ENCODE measurements at places on chromosomes 1 and 21.
A peak's percentile ranks its signal among the peaks of the same experiment; 100 is the strongest.

- DNase-seq: peak; percentile 65
Observed at GRCh38 chr1:107057197-107058133, 991 bp downstream of the PRMT6 start.

GRCh38 chr1:116218922-116219321 is 107.7 kb downstream of the MAB21L3 start:
- DNase-seq: no peak

DNA sequence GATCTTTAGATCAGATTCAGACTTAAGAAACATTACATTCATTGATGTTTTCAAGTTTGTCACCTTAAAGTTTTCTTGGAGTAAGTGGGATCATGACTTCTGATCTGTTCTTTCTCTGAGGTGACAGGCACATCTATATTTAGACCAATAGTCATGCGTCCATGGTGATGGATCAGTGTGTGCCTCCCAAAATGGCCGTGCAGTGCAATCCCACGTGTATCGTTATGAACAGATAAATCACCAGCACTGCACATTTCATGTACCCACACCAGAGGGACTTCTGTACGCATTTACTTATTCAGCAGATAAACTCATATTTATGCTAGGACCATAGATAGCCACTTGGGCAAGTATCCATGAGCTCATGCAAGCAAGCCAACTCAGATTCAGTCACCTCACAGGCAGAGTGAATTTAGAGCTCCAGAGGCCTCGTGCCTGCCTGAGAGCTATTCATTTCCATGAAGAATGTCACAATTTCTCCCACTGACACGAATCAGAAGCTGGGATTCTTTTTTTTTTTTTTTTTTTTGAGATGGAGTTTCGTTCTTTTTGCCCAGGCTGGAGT is 13.9 kb upstream of the WDR26 start:
- DNase-seq: no peak

GRCh38 chr1:6450943-6451373 is 15.0 kb downstream of the TNFRSF25 start:
- DNase-seq: no peak

DNA sequence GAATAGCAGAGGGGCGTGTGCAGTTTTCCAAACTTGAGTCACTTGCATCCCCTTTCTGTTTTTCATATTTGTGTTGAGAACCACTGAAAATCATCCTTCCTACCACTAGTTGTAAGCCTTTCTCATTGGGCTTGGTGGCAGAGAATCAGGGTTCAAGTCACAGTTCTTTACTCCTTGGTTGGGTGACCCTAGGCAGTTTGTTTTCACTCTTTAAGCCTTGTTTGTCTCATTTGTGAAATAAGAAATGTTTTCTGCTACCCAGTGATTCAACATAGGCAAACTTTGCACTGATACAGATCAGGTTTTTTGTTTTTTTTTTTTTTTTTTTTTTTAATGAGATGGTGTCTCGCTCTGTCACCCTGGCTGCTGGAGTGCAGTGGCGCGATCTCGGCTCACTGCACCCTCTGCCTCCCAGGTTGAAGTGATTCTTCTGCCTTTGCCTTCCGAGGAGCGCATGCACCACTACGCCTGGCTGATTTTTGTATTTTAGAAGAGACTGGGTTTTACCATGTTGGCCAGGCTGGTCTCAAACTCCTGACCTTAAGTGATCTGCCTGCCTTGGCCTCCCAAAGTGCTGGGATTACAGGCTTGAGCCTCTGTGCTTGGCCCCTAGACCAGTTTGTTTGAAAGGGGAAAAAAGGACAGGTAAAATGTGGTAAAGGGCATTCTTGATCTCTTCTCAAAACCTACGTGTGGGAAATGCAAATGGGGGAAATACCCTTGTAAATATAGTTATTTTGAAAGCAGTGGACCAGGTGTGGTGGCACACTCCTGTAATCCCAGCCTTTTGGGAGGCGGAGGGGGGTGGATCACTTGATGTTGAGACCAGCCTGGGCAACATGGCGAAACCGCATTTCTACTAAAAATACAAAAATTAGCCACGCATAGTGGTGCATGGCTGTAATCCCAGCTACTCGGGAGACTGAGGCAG is 3.2 kb downstream of the CLIC4 start:
- DNase-seq: no peak

DNA sequence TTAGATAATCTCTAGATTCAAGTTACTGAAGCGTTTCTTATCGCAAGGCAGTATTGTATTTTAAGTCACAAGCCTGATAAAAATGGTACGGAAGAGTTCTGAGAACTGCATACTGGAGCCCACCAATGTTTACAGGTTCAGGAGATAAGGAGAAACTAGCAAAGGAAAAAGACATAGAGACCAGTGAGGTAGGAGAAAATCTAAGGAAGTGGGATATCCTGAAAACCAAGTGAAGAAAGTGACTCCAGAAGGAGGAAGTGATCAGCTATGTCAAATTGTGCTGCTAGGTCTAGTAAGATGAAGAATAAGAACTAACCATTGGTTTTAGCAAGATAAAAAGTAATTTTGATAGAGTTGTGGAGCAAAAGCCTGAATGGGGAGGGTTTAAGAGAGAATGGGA is 31.0 kb upstream of the ACADM start:
- no peak for DNase-seq

GRCh38 chr1:233347338-233347737 is 19.8 kb downstream of the MAP3K21 start:
- no peak for DNase-seq

DNA sequence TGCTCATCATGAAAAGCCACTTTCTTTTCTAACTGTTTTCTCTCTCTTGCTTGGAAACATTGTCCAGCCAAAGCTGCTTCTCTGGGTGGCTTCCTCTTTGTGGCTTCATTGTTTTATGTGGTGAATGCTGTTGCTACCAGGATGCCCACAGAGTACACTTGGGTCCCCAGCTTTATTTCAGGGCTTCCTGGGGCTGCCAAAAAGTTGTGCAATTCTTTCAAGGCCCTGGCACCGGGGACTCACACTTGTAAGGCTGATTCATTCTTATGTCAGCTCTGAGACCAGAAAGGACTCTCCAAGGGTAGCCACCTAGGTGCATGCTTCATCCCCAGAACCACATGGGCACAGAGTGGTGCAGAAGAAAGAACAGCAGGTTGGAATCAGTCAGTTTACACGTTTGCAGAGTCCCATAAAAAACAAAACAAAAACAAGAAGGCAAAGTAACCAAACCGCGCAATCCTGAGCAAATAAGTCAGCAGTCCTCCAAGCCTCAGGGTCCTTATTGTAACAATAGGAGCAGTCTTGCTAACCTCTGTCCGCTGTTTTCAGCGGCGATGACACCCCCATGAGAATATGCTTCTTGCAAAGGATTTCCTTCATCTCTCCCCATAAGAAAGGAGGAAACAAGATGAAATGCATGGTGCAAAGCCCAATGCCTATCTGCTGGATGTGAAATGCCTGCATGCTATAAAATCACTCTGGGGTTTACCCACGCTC is 89.9 kb upstream of the SSX2IP start:
- DNase-seq: peak; percentile 42

DNA sequence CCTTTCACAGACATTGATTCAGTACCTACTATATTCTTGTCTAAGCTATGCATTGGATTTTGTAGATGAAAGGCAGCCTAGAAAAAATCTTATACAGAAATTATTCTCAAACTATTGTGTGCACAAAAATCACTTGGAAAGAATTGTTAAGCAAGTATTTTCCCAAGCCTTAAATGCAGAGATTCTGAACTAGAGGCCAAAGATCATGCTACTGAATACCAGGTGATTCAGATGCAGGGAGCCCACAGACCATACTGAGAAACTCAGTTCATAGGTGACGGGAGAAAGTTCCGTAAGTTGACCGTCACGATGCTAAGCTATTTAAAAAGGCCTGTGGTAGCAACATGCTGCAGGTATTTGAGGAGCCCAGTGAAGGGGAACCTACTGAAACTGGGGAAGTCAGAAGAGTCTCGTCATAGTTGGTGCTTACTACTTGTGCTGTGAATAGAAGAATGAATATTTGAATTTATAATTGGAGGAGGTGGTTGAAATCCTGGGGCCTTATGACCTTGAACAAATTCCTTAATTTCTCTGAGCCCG is 150.8 kb downstream of the NFIA start:
- no peak for DNase-seq

DNA sequence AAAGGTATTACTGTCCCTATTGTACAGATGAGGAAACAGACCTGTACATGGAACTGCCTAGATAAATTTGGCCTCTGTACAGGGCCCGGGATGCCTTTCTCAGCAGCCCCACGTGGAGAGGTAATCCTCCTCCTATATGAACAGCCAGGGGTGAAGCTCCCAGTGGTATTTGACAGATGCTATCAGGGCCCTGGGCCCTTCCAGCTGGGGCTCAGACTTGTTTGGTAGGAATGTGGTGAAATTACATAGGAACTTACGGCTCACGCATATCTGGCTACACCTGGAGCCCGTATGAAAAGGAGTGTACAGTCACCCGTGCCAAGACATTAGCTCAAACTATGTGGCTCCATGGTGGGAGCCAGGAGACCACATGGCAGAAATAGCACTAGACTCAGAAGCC is 24.8 kb upstream of the TCEA3 start:
- DNase-seq: no peak

DNA sequence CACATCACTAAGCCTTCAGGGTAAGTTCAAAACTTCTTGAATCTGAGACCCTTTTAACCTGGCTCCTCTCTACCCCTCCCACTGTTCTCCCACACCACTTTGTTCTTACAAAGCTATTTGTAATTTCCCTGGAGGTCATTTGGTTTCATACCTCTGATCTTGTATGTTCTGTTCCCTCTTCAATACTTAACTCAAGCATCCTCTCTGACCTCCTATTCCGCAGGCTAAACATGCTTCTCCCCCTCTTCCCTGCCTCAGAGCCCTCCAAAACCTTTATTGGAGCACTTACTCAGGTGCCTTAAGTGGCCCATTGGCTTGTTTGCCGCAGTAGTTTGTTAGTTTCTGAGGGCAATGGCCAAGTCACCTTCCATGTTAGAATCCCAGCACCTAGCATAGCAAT is 54.8 kb downstream of the SSX2IP start:
- DNase-seq: no peak

DNA sequence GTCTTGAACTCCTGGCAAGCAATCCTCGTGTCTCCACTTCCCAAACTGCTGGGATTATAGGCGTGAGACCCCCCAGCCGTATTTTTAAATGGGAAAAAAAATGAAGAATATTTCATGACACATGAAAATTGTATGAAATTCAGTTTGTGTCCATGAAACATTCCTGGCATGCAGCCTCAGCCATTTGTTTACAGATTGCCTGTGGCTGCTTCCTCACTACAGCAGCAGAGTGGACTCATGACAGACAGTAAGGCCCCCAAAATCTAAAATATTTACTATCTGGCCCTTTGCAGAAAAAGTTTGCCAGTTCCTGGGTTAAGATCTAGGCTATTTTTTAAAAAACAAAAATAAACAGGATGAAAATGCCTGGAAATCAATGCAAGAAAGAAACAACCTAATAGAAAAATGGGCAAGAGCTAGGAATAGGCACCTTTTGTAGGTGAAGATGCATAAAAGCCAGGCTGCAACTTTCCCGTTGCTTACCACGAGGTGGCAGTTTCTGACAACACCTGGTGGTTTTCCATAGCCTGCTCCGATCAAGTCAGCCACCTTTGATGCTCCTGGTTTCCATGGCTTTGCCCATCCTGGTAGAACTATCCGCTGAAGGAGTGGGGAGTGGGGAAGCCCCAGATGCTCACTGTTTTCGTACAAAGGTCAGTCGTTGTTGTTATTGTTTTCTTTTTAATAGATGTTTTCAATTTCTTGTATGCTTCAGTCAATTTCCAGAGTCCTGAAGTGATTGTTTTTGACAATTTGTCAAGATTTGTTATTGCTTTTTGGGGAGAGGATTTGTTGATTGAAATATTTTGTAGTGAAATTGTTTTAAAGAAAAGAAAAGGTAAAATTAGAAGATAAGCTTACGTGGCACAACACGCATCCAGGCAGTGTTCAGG is 24.3 kb downstream of the UBE2Q1 start:
- DNase-seq: no peak

DNA sequence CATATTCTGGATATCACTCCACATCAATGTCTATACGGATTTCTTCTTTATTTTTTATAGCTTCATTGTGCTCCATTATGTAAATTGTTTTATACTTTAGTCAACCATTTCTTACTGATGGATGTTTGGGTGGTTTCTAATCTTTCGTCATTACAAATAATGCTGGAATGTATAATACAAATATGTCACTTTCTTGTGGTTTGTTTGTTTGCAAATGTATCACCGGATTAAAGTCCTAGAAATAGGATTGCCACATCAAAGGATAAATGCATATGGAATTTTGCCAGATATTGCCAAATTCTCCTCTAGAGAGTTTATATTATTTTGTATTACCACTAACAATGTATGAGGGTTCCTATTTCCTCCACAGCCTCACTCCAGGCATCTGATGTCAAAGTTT is 48.7 kb upstream of the PRDM2 start:
- no peak for DNase-seq

DNA sequence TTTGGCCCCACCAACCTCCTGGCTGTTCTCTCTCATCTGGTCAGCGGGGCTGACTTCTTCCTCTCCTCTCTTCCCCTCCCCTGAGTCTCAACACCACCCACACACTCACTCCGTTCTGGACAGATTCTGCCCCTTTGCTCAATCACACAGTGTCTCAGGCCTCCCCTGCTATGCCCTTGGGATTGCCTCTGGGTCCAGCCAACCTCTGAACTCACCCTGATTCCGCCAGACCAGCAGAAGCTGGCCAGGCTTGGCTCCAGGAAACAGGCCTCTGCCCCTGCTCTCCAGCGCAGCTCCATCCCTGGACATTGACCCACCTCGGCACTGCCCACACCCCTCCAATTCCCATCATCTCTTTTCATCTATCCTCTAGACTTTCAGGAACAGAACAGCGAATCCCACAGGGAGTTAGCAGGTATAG is 22.1 kb downstream of the AHDC1 start:
- DNase-seq: no peak

DNA sequence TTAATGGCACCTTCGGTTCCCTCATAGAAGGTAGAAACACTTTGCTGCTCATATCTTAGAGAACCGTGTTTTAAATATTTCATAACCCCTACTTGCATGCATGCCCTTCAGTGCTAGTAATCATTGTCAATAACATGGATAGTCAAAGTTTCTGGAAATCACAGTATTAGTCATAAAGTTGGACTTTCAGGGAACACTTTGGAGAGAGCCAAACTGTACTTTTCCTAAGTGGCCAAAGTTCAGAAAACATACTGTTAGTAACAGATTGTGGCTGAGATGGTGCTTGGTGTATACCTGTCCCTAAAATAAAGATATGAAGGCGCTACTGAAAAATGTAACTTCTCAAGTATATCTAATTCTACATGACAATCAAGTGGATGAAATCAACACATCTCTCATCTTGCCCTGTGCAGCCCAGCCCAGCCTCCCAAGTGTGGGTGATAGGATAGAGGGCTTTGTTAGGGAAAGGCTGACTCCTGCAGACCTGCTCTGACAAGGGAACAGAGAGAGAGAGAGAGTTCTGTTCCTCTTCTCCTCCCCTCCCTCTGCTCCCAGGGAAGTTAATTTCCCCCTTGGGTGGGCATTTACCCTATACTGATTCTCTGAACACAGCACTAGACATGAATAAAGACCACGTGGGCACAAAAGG is 14.4 kb downstream of the MYOC start:
- DNase-seq: no peak

- no peak for DNase-seq
Observed at GRCh38 chr1:230827081-230827681, 41.1 kb downstream of the C1orf198 start.
